Hepatocyte (in vitro differentiated cells): ENCODE measurements at places on chromosomes 1 and 21. TPM values are rescaled to one million over a fixed set of nuclear protein-coding genes. Genes with fewer than 3 reads are reported as not detected.
A peak's percentile ranks its signal among the peaks of the same experiment; 100 is the strongest.

Gene NT5C1A
- 1.0 and 1.8 TPM in 2 replicates for polyA plus RNA-seq

- DNase-seq: peak; percentile 33
- H3K4me1 ChIP-seq: peaks cover 17% of the 10 kb centered on the region
- peak overlapping the region; percentile 50 for H3K27ac ChIP-seq
- no peaks in the 10 kb centered on the region for H3K27me3 ChIP-seq
- H3K36me3 ChIP-seq: no peaks in the 10 kb centered on the region
- no peak overlapping the region for H3K4me3 ChIP-seq
Measured at GRCh38 chr1:168766568-168766967, 37.6 kb upstream of the DPT start.

GRCh38 chr21:17231124-17231523 is 281.7 kb upstream of the CXADR start:
- no peak overlapping the region for H3K27ac ChIP-seq
- peaks cover 3% of the 10 kb centered on the region for H3K36me3 ChIP-seq
- no peaks in the 10 kb centered on the region for H3K4me1 ChIP-seq
- no peaks in the 10 kb centered on the region for H3K27me3 ChIP-seq
- DNase-seq: no peak

GRCh38 chr21:41953831-41954653 is at the start of gene C2CD2:
Gene C2CD2 (minus strand): TSS chr21:41954018. CDS start chr21:41953648, 370 bp downstream.
- H3K36me3 ChIP-seq: no peaks in the 10 kb centered on the region
- peak; percentile 79 for DNase-seq
- H3K4me3 ChIP-seq: peak within 1 kb of the TSS; percentile 61
- peaks cover 16% of the 10 kb centered on the region for H3K4me1 ChIP-seq

DNA sequence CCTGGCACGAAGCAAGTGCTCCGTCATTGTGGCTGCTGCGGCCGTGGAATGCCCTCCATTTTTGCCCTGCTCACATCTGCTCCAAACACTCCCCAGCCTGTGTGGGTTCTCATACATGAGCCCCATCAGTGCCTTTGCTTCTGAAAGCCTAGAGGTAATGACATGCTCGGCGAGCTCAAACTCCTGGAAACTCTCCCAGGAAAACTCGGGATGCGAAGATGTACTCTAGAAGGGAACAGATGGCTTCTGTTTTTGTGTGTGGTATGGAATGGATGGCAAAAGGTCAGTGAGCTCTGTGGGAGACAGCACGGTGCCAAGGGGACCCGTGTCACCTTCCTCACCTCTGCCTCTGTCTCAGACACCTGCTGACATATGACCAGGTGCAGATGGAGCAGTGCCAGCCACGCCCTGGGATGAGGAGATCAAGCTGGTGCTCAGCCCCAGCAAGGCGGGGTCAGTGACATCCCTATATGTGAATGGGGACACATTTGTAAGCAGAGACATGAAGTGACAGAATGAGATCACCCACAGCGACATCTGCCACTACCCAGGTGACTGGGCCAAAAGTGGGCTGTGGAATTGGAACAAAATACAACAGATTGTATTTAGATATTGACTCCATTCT is 84.1 kb upstream of the COX20 start:
- no peaks in the 10 kb centered on the region for H3K27me3 ChIP-seq
- H3K36me3 ChIP-seq: no peaks in the 10 kb centered on the region
- no peak overlapping the region for H3K27ac ChIP-seq

GRCh38 chr1:110136911-110137310 is 13.4 kb upstream of the SLC6A17 start:
- no peak overlapping the region for H3K4me3 ChIP-seq
- peak; percentile 56 for DNase-seq
- H3K27me3 ChIP-seq: peaks cover 36% of the 10 kb centered on the region

Gene RGS4
- polyA plus RNA-seq: 5.6 and 6.8 TPM in 2 replicates

DNA sequence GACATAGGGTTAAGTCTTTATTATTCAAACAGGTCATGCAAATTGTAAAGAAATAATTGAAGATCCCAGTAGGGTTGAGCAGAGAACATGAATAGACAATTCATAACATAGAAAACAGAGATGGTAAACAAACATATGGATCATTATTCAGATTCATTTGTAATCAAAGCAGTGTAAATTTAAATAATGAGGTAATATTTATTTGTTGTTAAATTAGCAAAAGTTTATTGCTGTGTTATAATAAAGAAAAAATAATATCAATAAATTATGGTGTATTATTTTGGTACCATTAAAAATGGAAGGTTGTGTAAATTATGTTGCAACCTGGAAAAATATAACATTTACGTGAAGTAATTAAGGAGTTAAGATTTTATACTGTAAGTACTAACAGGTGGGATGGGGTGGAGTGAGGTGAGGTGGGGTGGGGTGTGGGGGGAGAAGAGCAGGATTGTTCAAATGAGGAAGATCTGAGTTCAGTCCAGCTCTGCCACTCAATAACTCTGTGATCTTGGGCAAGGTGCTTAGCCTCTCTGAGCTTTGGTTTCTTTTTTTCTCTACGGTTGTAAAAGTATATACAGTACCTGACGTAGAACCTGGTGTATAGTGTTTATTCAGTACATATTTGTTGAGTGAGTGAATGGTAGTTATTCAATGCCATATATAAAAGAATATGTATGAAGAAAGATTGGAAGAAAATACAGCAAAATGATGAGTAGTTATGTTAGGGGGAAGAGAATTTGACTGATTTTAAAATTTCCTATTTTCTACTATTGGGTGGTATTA is 140.3 kb upstream of the KIF26B start:
- H3K27ac ChIP-seq: no peak overlapping the region
- no peaks in the 10 kb centered on the region for H3K36me3 ChIP-seq
- no peak for DNase-seq
- H3K27me3 ChIP-seq: no peaks in the 10 kb centered on the region

- no peaks in the 10 kb centered on the region for H3K27me3 ChIP-seq
- no peaks in the 10 kb centered on the region for H3K36me3 ChIP-seq
- peak within 1 kb of the TSS; percentile 77 for H3K27ac ChIP-seq
- DNase-seq: peak; percentile 75
Measured at GRCh38 chr1:25799935-25800702, at the start of gene SELENON. Gene SELENON (plus strand): TSS chr1:25800193. CDS start chr1:25800231, 38 bp downstream.

- no peaks in the 10 kb centered on the region for H3K36me3 ChIP-seq
- no peak for DNase-seq
- H3K27ac ChIP-seq: no peak overlapping the region
- H3K27me3 ChIP-seq: no peaks in the 10 kb centered on the region
- no peak overlapping the region for H3K4me3 ChIP-seq
Measured at GRCh38 chr1:152244576-152245273, 20.7 kb upstream of the HRNR start.

GRCh38 chr1:157782931-157783330 is 6.0 kb upstream of the FCRL2 start:
- H3K4me1 ChIP-seq: no peaks in the 10 kb centered on the region
- H3K27ac ChIP-seq: no peak overlapping the region
- no peaks in the 10 kb centered on the region for H3K27me3 ChIP-seq
- no peaks in the 10 kb centered on the region for H3K36me3 ChIP-seq
- no peak for DNase-seq
- H3K4me3 ChIP-seq: no peak overlapping the region

DNA sequence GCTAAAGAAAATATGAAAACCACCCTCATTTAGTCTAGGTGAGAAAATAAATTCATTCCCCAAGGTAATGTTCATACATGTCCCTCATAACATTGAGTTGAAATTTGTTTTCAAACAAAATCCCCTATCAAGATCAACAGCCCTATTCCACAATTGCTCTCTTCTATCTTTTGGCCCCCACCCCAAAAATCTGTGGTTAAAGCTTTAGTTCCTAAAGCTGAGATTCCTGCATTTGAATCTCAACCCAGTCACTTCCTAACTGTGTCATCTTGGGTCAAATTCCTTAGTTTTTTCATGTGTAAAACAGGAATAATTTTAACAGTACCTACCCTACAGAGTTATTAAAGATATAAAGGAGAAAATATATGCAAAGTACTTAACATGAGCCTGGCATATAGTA is 22.0 kb downstream of the KIAA0319L start:
- H3K27me3 ChIP-seq: no peaks in the 10 kb centered on the region
- peaks cover 6% of the 10 kb centered on the region for H3K36me3 ChIP-seq
- H3K4me3 ChIP-seq: no peak overlapping the region
- DNase-seq: no peak
- H3K4me1 ChIP-seq: peaks cover 6% of the 10 kb centered on the region
- H3K27ac ChIP-seq: no peak overlapping the region

GRCh38 chr1:47178020-47178419 is 11.8 kb downstream of the PDZK1IP1 start:
- no peaks in the 10 kb centered on the region for H3K36me3 ChIP-seq
- DNase-seq: no peak
- peaks cover 10% of the 10 kb centered on the region for H3K4me1 ChIP-seq
- no peaks in the 10 kb centered on the region for H3K27me3 ChIP-seq
- no peak overlapping the region for H3K27ac ChIP-seq

- no peak overlapping the region for H3K27ac ChIP-seq
- H3K27me3 ChIP-seq: no peaks in the 10 kb centered on the region
- no peaks in the 10 kb centered on the region for H3K4me1 ChIP-seq
- no peak for DNase-seq
- no peaks in the 10 kb centered on the region for H3K36me3 ChIP-seq
Measured at GRCh38 chr1:30844631-30845030, 63.9 kb downstream of the SDC3 start.

GRCh38 chr1:109499661-109500536 is 6.0 kb downstream of the CYB561D1 start:
- H3K4me1 ChIP-seq: peaks cover 2% of the 10 kb centered on the region
- peak; percentile 74 for DNase-seq
- no peak overlapping the region for H3K4me3 ChIP-seq

GRCh38 chr1:227357927-227358302 is 39.6 kb upstream of the CDC42BPA start:
- peak overlapping the region; percentile 79 for H3K27ac ChIP-seq
- no peaks in the 10 kb centered on the region for H3K27me3 ChIP-seq
- no peaks in the 10 kb centered on the region for H3K36me3 ChIP-seq
- peaks cover 13% of the 10 kb centered on the region for H3K4me1 ChIP-seq
- no peak for DNase-seq

DNA sequence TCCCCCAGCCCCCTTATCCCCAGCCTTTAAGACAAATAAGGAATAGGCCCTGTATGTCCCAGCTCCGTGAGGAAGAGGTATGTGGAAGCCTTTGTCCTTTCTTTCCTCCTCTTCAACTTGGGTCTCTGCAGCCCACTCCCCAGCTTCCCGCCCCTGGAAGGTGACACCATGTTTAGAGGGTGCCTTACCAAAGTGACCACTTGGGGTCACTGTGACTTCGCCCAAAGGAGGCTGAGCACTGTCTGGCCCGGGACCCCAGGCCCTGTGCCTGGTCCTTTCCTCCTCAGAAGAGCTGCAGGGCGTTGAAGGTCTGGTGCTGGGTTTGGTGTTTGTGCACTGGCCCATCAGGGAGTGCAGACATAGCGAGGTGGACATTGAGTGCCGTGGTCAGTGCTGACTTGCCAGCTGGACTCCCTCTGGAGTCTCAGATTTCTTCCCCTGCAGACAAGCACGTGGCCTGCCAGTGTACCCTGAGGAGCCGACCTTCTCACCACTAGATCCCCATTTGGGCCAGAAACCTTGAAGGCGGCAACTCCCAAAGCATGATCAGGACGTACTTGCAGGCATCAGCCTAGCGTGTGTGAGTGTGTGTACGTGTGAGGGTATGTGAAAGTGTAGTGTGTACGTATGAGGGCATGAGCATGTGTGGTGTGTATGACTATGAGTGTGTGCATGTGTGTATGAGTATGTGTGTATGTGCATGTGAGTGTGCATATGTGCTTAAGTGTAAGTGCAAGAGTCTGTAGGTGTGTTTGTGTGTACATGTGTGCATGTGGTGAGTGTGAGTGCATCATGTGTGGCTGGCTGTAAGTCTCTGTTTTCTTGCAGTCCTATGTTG is 181.4 kb upstream of the KIAA0040 start:
- H3K4me3 ChIP-seq: no peak overlapping the region
- peak; percentile 65 for DNase-seq
- H3K27me3 ChIP-seq: no peaks in the 10 kb centered on the region
- no peaks in the 10 kb centered on the region for H3K4me1 ChIP-seq
- H3K36me3 ChIP-seq: no peaks in the 10 kb centered on the region

GRCh38 chr1:18176619-18177018 is 69.0 kb downstream of the IGSF21 start:
- H3K27ac ChIP-seq: no peak overlapping the region
- no peak overlapping the region for H3K4me3 ChIP-seq
- no peak for DNase-seq
- H3K4me1 ChIP-seq: no peaks in the 10 kb centered on the region
- no peaks in the 10 kb centered on the region for H3K36me3 ChIP-seq
- peaks cover 43% of the 10 kb centered on the region for H3K27me3 ChIP-seq

GRCh38 chr1:10794724-10795275 is 1.6 kb downstream of the CASZ1 start:
- H3K27ac ChIP-seq: no peak overlapping the region
- H3K4me1 ChIP-seq: peaks cover 16% of the 10 kb centered on the region
- peak; percentile 24 for DNase-seq
- H3K36me3 ChIP-seq: no peaks in the 10 kb centered on the region

DNA sequence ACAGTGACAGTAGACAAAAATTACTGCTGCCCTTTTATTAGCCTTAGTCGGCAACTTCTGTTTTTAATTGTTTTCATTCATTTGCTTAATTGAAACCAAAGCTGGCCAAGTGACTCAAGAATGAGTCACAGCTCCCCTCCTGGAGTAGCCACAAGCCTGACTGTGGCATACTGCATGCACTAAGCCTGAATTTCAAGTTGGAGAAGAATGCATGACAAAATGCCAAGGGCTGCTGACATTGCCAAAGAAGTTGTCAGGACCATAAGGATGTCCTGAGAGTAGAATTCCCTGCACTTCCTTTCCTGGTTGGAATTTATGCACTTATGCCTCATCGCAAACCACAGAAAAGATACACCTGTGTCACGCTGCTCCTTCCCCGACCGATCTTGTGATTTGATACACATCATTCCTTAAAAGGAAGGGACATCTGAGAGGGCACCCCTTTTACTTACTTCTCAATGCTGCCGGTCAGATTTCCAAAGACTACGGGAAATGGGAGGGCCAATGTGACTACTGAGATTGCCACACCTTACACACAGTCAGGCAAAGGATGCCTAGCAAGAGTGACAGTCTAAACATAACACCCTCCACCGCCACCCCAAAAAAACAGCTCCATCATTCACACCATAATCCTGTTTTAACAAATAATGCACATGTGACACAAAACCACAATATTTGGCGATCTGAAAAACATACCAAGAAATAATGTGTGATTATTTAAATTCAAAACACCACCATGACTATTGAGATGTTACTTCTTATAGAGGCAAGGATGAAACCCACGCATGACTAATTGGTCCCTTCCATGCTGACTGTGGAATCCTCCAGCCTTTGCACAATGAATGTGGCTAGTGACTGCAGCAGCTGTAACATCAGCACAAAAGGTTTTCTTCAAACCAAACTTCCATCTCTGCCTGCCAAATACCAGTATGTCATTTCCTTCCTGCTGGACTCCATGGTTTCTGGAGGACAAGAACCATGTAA is 28.2 kb downstream of the VAV3 start:
- H3K4me1 ChIP-seq: no peaks in the 10 kb centered on the region
- no peak overlapping the region for H3K4me3 ChIP-seq
- no peaks in the 10 kb centered on the region for H3K36me3 ChIP-seq
- peak; percentile 19 for DNase-seq

GRCh38 chr1:192797143-192797542 is 11.7 kb upstream of the RGS2 start:
- no peak overlapping the region for H3K27ac ChIP-seq
- DNase-seq: no peak
- no peaks in the 10 kb centered on the region for H3K27me3 ChIP-seq
- no peaks in the 10 kb centered on the region for H3K4me1 ChIP-seq
- no peak overlapping the region for H3K4me3 ChIP-seq
